Karpas-422 (cell line): ENCODE measurements at places on chromosomes 7 and 10. TPM values are rescaled to one million over a fixed set of nuclear protein-coding genes. Genes with fewer than 3 reads are reported as not detected.

- DNase-seq: no peak
These were observed 20.8 kb downstream of the C10orf53 start for GRCh38 chr10:49700211-49700610.

GRCh38 chr7:47040795-47041347 lies 541.0 kb downstream of the TNS3 start:
- no peak for DNase-seq

DNA sequence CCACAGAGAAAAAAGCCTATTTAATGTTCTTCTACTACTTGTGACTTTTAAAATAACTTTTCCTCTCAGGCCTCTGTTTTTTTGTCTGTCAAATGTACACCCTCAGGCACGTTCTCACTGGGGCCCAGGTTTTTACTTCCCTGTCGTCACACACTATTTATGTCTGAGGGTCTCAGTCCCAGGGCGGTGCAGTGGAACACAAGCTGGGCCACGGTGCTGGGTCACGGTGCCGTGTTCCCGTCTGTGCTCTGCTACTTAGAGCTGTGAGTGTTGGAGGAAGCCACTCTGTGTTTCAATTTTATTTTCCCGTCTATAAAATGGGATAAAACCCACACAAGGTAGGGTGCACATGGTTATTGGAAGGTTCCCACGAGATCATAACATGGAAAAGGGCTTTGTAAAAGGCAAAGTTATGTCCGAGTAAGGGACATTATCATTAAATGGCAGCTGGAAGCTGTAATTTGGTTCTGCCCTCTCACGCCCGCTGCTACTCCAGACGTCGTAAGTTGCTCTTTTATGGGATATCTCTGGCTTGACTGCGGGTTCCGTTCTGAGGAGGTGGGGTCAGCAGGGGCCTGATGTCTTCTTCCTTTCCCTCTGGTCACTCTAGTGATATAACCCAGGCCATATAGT lies 25.2 kb downstream of the ZNF775 start:
- DNase-seq: peak; percentile 58

GRCh38 chr10:130742941-130743675 lies 568.4 kb downstream of the TCERG1L start:
- no peak for DNase-seq

GRCh38 chr10:73814896-73815718 lies 3.7 kb upstream of the NDST2 start:
- DNase-seq: peak; percentile 68

DNA sequence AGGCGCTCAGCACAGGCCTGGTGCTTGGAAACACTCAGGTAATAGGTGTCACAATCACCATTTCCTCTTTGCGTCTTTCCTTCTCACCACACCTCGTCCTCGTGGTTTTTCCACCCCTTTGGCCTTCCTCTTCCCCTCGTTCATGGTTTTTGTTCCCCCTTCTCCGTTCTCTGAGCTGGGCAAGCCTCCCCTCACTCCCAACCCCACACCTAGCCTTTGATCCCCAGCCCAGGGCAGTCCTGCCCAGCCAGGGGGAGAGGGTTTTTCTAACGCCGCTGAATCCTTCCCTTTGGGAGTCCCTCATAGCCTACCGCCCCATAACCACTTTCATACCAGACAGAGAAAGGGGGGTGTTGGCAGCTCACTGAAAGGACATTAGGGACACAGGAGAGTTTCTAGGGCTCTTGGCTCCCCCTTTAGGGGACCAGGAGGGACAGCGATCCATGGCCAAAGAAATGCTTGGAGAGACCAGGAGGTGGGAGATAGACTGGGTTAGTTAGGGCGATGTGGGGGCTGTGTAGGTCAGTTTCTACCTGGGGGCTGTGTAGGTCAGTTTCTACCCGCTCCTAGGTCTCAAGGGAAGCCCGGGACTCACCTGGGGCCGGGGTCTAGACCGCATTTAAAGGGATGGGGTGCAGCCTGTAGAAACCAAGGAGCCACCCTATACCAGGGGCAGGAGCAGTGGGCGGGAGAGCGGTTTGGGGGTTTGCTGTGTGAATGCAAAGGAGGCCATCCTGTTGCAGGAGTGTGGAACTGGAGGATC lies 1.4 kb downstream of the EPHB4 start:
- DNase-seq: peak; percentile 45

DNA sequence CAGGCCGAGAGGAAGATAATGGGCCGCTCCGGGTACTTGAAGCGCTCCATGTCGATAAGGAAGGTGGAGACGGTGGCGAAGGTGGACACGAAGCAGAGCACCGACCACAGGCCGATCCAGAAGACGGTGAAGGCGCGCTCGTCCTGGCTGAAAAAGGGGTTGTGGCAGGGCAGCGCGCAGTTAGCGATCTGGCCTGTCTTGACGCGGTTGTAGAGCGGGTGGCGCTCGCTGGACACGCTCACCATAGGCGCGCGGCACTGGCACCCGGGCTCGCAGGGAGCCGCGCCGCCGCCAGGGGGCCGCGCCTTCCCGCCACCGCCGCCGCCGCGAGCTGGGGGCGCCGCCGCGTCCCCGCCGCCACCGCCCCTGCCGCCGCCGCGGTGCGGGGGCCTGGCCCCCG lies 1.6 kb downstream of the FZD8 start:
- no peak for DNase-seq

DNA sequence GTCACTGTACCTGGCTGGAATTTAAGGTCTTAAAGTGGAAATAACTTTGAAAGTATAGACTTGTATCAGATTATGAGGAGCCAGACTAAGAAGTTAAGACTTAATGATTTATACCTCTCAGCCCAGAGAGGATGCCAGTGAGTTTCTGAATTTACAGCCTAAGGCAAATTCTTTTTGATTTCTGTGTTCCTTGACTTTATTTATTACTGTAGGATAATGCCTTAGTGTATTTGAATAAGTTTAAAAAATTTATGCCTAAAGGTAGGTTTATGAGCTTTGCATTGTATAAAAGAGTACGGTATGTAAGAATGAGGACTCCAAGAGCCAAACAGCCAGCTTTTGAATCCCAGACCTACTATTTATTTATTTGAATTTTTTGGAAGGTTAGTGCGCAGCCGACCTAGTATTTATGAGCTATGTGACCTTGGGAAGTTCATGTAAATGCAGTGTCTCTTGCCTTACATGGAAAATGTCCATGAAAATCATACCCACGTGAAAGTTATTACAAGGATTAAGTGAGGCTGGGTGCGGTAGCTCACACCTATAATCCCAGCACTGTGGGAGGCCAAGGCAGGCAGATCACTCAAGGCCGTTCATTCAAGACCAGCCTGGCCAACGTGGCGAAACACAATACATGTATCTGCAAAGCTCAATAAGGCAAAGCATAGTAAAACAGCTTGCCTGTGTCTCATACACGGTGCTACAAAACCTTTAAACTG lies 174.6 kb downstream of the AUTS2 start:
- no peak for DNase-seq

GRCh38 chr7:29657856-29658255 lies 94.2 kb downstream of the PRR15 start:
- DNase-seq: no peak

GRCh38 chr7:148116829-148117403 lies 473.6 kb upstream of the C7orf33 start:
- no peak for DNase-seq

DNA sequence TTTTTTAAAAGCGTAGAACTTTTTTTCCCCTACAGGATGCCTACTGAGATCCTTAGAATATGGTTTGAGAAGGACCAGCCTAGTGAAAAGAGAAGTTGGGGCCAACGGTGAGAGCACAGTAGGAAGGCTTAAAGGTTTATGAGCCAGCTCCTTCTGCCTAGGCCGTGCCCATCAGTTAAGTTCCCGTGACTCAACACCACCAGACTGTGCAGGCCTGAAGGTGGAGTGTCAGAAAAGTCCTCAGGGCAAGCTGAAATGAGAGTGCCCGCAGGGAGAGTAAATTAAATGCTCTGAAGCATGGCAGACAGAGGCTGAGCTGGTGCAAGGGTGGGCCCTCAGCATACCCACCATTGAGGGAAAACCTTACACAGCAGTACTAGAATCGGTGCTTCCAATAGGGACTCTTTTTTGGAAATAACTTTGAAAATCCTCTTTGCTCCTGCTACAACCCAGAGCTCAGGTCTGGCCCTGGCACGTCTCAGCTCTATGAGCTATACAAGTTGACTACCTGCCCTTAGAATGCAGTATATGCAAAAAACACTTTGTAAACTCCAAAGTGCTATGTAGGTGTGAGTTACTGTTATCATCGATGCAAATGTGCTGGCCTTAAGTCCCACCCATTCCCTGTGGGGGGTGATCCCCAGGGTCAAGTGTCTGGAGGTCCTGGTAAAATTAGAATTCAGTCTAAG lies 15.2 kb upstream of the C10orf67 start:
- no peak for DNase-seq

DNA sequence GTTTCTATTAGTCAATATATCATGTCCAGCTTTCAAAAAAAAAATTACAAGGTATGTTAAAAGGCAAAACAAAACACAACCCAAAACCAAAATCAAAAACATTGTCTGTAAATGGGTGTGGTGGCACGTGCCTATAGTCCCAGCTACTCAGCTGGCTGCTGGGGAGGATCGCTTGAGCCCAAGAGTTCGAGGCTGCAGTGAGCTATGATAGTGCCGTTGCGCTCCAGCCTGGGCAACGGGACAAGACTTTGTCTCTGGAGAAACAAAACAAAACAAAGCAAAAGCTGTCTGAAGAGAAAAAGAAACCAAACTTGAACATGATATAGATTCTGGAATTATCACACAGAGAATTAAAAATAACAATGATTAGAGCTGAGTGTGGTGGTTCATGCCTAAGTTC lies 10.3 kb upstream of the CPA5 start:
- no peak for DNase-seq

DNA sequence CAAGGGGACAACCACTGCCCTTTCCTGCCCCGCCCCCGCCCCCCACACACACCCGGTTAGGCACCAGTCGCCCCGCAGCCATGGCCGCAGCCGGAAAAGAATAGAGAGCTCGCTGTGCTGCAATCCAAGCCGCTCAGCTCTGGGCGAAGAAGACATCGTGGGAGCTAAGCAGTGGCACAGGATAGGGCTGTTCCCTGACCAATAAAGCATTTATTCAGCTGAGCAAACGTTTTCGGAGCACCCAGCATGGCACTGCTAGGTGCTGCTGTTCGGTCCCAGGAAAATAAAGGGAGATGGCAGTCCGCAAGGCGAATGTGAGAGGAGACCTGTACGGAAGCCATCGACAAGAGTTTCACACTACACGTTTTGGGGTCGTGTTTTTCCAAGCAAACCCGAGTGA lies 18.3 kb downstream of the SKIDA1 start:
- DNase-seq: no peak

DNA sequence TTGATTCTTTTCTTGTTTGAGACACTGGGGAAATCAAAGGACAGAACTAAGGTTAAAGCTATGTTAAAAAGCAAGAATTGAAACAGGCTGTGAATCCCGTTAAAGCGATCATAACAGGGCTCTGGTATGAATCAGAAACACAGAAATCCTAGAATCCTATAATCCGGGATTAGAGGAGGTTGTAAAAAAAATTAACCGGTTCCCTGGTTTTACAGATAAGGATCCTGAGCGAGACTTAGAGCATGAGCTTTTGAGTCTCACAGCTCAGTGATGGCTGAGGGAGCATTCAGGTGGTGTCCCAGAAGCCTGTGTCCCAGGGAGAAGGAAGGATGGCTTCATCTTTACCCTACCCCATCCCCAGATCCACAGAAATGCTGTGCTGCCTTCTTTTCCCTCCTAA lies 461.3 kb downstream of the PAXIP1 start:
- no peak for DNase-seq

GRCh38 chr10:49621561-49621960 lies 7.7 kb downstream of the CHAT start:
- no peak for DNase-seq

GRCh38 chr10:78974617-78975317 lies 94.0 kb upstream of the ZMIZ1 start:
- DNase-seq: peak; percentile 66

Gene DLX5
- not detected in 2 replicates for total RNA-seq

Gene HTRA1
- not detected in 2 replicates for total RNA-seq

Gene LIPN
- not detected in 2 replicates for total RNA-seq

Gene CALHM1
- 0.30 and 0.61 TPM in 2 replicates for total RNA-seq
